ENCODE measurements at places on chromosomes 7 and 10.

DNA sequence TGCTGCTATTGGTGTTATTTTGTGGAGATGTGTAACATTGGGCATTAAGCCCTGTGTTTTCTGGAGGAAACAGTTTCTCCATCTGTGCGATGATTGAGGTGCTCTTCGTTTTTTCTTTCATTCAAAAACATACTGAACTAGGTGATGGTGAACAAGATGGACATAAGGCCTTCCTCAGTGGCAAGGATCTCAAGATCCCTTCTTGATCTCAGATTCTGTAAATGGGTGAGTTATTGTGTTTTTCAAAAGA is 759 bp upstream of the ELAPOR2 start:
- DNase-seq: no peak

DNA sequence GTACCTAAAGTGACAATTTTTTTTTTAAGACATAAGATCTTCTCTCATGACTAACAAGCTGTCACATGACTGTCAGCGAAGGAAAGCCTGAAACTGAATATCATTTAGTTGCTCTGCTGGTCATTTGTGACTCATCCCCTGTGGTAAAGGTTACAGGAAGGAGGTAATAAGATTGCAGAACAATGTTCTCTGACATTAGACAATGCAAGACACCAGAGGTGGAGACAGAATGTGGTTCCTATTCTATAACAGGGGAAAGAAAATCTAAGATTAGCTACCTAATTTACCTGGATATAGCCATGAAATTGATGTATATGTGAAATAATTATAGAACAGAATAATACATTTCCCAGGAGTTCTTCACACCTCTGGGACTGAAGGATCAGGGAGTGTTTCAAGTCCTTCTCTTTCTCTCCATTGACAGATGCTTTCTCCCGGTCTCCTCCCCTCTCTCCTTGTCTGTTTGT is 47.7 kb downstream of the LRGUK start:
- no peak for DNase-seq

DNA sequence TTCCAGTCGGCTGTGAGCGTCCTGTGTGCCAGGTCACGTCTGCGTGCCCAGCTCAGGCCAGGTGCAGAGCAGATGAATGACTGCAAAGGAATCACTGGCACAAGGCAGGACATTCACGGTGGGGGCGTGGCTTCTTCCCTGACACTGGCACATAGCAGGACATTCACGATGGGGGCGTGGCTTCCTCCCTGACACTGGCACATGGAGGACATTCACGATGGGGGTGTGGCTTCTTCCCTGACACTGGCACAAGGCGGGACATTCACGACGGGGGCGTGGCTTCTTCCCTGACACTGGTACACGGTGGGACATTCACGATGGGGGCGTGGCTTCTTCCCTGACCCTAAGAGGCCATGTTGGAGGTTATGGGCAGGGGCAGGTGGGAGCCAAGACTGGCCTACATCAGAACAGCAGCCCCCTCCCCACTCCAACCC is 64.3 kb downstream of the MYL10 start:
- no peak for DNase-seq

DNA sequence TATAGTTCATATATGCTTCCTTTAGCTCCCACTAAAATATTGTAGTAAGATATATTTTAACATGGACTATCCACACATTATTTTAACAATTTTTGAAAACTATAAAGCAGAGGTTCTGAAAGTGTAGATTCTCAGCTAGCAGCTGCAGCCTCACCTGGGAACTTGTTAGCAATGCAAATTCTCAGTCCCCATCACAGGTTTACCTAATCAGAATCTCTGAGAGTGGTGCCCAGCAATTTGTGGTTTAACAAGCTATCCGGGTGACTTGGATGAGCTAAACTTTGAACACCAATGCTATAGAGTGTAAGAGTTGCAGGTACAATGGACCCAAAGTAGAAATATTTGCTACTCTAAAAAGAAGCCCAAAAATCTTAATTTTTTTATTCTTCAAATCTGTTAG is 99.8 kb upstream of the MDFIC start:
- no peak for DNase-seq

- no peak for DNase-seq
Observed at GRCh38 chr10:84537447-84537931, 209.1 kb downstream of the CCSER2 start.

DNA sequence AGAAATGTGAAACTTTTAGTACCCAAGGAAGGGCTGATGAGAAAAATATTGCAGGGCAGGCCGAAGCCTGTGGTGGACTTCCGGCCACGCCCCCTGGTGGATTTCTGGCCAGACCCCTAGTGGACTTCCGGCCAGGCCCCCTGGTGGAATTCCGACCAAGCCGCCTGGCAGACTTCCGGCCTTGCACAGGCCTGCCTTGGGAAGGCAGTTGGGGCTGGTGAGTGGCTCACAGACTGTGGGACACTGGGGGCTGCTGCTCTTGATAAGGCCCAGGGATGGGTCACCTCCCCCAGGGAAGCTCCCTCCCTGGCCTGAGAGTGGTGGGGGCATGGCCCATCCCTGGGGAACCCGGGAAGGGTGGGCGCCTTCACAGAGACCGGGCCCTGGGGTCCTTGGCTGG is 116.4 kb upstream of the MKI67 start:
- DNase-seq: no peak

- DNase-seq: no peak
Observed at GRCh38 chr7:111518264-111518663, 44.0 kb downstream of the IMMP2L start.

- no peak for DNase-seq
Observed at GRCh38 chr10:3408603-3409365, 236.2 kb upstream of the PITRM1 start.

- DNase-seq: no peak
Observed at GRCh38 chr7:16727736-16728135, 25.8 kb upstream of the TSPAN13 start.

GRCh38 chr10:62852961-62853702 is 37.0 kb upstream of the EGR2 start:
- no peak for DNase-seq

DNA sequence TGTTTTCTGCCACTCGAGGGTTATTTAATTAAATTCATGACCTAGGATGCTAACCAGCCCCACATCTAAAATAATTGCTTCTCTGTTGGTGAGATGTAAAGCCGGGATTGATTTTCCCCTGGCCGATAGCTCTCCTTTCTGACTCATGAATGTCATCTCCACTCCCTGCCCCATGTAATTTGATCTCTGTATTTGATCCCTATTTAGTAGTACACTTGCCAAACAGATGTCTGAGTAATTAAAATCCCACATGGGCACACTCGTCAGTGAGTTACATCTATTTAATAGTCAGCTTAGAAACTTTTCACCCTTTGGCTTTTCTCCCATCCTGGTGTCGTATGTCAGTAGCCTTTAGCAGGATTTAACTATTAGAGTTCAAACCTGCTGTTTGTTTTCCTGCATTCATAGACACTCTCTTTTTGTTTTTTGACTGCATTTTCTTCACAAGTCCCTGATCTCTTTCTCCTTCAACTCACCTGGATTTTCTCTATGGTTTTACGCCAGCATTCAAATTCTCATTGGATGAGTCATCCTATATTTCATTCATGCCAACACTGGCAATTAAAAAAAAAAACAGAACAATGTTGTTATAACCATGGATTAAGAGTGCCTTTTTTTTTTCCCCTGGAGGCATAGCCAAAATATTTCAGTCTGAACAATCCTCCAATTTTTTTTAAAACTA is 82.7 kb downstream of the SPAG6 start:
- DNase-seq: no peak

DNA sequence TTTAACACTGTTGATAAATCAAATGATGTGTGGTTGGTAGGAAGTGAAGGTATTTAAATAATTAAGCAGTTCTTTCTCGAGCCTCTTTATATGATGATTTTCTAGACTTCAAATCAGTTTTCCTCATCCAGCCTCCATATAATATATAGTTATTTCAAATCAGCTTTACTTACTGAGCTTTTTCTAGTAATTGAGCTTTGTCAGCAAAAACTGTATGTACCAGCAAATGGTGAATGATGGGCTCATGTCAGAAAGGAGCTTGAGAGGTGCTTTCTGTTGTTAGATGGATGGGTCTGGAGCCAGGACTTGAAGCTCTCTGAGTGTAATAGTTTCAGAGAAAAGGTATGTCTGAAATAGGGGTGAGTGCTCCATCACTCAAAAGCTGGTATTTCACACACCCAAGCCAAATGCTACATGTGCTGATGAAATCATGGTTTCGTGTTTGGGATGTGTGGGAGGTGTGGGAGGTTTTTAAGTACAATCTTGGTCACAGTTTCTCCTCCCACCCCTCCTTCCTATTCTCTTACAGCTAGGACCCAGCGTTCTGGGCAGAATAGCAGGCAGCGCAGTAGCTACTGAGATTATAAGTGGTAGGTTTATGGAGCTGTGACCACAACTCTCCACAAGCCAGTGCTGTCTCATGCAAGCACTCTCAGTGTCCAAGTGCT is 55.8 kb downstream of the LRMDA start:
- no peak for DNase-seq

DNA sequence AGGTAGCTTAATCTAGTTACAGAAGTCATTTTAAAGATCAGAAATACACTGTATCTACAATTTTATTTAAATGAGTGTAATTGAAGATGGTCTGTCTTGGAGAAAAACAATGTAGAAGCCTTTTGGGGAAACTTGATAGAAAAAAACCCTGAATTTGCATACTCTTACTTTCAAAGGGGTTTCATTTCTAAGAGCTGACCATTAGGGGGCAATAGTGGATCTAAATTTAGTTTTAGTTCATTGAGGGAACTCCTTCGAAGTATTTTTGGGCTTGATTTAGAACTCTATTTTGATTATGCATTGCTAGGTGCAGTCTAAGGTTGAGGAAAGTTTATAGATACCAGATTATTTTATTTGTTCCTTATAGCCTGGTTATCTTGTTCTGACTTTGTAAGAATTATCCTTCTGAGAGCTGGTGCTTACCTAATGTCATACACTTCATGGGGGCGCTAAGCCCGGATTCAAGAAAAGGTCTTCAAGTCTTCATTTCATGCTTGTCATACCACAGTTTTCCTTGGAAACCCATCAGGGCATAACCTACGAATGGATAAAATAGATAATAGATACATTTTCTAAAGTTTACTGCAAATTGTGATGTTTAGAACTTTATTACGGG is 69.1 kb upstream of the MXI1 start:
- DNase-seq: no peak

GRCh38 chr7:156219307-156220077 is 407.2 kb upstream of the SHH start:
- DNase-seq: no peak

DNA sequence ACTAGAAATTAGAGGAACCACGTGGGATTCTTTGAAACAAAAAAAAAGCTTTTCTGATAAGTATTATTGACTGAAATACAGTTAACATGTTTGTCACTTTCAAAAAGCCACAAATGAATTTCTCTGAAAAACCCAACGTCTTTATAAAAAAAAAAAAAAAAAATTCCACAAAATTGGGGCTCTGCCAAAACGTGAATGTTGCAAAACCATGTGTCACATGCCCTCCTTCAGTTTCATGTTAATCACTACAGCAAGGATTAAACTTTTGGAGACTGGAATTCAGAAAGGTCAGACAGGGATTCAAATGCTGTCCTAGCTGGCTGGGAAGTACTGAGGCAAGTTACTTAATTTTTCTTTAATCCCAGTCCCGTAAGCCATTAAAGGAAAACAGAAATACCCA is 278.0 kb upstream of the KLF14 start:
- DNase-seq: no peak

GRCh38 chr10:119370111-119370741 is 162.9 kb downstream of the GRK5 start:
- DNase-seq: no peak

- DNase-seq: no peak
Observed at GRCh38 chr7:115005953-115006352, 84.1 kb downstream of the MDFIC start.

DNA sequence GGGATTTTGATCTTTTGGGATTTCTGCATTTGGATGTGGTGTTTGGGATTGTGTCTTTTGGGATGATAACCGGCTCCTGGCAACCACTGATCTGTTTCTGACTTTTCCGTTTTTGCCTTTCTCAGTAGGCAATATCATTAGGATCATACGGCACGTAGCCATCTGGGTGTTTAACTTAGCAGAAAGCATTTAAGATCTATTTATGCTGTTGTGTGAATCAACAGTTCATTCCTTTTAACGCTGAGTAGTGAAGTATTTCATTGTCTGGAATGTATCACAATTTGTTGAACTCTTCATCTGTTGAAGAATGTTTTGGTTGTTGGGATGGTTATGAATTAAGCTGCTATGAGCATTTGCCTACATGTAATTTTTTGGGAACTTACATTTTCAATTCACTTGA is 459.6 kb downstream of the SDK1 start:
- no peak for DNase-seq

- DNase-seq: no peak
Observed at GRCh38 chr7:117129521-117129955, 176.2 kb downstream of the ST7 start.

DNA sequence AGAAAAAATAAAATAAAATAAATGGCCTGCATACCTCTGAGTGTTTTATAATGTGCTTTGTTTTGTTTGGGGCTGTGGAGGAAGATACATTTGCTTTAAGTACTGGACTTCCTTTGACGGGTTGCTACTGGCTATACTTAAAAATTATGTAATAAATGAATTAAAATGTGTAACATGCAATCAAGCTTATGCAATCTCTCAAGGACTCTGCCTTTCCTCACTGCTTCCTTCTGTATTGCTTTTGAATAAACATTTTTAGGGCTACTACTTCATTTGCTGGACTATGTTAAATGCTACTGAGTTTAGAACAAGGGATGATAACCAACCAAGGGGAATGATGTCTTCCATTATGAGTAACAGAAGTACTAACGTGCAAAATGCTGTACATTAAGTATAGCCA is 91.6 kb downstream of the ETV1 start:
- no peak for DNase-seq

- DNase-seq: no peak
Observed at GRCh38 chr7:129191272-129191671, 2.8 kb downstream of the SMO start.

DNA sequence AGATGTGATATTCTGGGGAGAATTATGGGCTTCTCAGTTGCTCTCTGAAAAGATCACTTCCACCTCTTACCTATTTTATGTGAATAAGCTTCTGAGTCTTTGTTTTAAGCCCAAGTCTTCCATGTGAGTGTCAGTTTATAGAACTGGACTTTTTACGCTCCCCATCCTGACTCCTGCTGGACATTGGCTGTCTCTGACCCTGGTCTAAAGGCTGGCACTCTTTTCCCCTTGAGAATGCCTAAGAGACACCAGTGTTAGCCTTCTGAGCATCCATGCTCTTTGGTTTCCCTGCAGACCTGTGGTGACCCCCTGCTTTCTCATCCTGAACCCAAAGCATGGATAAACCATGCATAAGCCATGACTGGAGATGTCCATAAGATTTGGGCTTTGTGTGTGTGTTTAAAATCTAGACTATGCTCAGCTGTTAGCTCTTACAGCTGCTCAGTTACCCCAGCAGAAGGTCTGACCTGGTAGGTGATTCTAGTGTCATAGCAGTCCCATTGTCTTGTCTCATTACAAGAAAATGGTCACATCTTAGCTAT is 148.6 kb upstream of the IMMP2L start:
- DNase-seq: no peak

GRCh38 chr7:7820409-7820808 is 102.0 kb upstream of the RPA3 start:
- DNase-seq: no peak
